Mammary epithelial cell (primary cell): ENCODE measurements at places on chromosomes 7 and 10. TPM values are rescaled to one million over a fixed set of nuclear protein-coding genes. Genes with fewer than 3 reads are reported as not detected.

GRCh38 chr10:88879534-88880281 is at the start of gene STAMBPL1:
Gene STAMBPL1, plus strand, starts transcription at chr10:88880245. Its CDS starts 21,464 bp downstream, at chr10:88901709.
- no peak for DNase-seq

Gene RP9
- 7.2 TPM for total RNA-seq

DNA sequence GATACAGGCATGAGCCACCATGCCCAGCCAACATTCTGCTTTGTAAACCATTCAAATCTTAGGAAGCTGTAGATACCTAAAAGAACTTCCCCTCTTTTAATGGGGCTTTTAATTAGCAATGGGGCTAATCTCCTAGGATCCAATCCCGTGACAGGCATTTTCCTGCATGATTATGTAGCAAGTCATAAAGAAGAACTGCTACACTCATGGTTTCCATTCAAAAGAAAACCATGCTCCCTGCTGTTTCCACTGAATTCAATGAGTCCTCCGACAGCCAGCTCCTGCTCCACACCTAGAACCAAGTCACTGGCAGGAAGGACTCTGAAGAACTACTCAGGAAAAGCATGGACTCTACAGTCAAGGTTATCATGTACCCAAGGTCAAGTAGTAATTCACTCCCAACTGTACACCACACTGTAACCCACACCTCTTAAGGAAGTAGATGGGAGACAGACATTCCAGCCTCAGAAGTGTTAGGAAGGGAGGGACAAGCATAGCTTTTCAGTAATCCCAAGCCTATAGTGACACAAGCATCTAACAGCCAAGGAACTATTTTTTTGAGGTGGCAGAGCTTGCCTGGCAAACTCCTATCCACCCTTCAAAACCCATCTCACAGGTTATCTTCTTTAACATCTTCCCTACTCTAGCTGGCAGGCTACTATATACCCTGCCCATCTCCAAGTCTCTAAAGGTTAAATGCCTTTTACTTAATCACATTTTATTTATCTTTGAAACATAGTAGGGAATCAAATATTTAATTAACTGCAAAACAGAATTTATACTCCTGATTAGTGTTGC is 47.5 kb downstream of the CTBP2 start:
- DNase-seq: no peak

GRCh38 chr10:61136139-61136538 is 192.2 kb upstream of the RHOBTB1 start:
- DNase-seq: peak; percentile 1

DNA sequence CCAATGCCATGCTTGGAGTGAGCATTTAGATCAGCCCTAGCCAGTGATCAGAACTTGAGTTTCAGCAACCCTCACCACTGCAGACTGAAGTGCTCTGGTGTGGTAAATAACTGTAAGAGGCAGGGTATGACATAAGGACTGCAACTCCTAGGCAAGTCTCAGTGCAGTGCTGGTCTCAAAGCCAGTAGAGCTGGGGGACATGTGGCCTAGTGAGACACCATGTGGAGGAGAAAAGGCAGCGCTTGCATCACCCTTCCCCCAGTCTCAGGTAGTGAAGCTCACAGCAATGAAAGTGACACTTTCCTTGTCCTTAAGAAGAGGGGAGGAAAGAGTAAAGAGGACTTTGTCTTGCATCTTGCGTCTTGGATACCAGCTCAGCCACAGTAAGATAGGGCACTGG is 386.8 kb upstream of the POT1 start:
- DNase-seq: peak; percentile 65

Gene PDE1C
- 32.8 and 35.8 TPM in 2 replicates for total RNA-seq

Gene PRKCQ
- total RNA-seq: 6.1 and 9.5 TPM in 2 replicates

GRCh38 chr10:44850356-44850934 is 60.7 kb upstream of the TMEM72 start:
- no peak for DNase-seq

Gene LRRD1
- total RNA-seq: under 0.01 TPM

DNA sequence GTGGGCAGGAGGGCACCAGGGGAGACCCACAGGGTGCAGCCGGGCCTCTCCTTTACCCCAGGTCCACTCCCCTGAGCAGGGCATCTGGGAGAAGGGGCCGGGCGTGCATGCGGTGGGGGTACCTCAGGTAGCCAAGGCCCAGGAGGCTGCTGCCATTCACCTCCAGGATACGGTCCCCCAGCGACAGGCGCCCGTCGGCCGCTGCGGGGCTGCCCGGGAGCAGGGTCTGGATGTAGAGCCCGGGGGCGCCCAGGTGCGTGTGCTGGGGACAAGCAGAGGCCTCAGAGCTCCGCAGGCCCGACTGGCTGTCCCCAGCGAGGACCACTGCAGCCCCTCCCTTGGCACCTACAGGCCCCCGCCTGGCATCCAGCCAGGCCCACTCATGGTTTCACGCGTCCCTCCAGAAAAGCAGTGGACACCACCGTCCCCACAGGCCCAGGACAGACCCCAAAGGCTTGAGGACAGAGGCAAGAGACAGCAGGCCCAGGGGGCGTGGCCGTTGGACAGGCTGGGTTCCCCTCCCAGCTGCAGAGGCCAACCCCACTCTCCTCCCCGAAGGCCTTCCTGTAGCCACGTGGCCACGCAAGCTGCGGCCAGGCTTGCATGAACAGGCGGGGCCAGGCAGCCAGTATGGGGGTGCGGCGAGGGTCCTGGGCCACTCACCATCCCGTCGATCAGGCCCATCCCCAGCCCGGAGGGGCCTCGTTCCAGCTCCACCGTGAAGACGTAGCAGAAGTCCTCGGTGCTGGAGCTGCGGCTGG is 24.3 kb downstream of the AP5Z1 start:
- peak; percentile 12 for DNase-seq

GRCh38 chr10:12081879-12082557 is 13.3 kb downstream of the DHTKD1 start:
- peak; percentile 17 for DNase-seq

DNA sequence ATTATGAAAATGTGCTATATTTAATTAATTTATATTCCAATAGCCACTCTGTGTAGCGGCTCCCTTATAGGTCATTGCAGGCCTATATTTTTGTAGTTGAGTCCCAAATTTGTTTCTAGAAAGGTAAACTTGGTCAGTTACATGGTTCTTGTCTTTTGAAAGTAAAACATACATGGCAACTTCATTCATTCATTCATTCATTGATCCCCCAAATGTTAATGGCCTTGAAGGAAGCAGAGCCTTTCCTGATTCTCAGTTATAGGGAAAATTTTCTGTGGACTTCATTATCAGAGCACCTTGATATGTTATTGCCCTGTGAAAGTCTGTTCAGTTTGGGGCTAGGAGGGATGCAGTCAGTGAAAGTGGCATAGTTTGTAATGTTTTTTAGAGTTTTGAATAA is 2.9 kb downstream of the BLVRA start:
- DNase-seq: no peak

DNA sequence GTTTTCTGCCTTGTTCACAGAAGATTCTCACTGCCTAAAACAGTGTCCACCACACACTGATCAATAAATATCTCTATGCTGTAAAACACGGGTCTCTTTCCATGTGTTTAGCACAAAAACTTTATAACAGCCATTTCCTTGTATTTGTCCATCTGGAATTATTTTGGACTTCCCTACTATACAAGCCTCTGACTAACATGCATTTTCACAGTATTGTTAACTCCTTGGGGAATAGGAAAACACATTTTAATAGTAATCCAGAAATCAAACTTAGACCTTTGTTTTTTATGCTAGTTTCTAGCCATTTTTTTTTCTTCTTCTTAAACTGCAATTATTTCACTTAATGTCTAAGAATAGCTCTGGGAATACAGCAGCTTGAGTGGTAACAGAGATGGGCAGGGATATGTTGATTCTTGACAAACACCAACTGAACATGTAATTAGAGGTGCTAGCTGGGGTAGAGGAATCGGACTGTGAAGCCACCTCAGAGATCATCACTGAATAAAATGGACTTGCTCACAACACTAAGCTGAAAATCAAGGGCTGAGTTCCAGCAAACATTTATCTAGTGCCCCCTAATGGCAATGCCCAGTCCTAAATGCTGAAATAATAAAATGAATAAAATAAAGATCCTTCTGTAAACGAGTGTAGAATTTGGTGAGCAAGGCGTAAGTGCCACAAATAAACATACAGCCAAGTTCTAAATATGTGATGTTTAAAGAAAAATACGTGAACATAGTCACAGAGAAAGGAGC is 593.1 kb downstream of the SORCS1 start:
- DNase-seq: peak; percentile 57

- DNase-seq: no peak
These were observed 17.2 kb upstream of the FGFR2 start for GRCh38 chr10:121615435-121615793.

Gene ZFAND2A
- 20.8 and 28.2 TPM in 2 replicates for total RNA-seq

GRCh38 chr10:83166344-83166743 is 973.0 kb upstream of the GHITM start:
- DNase-seq: peak; percentile 25

Gene HK1
- 133 and 139 TPM in 2 replicates for total RNA-seq

Gene SPAG6
- not detected in 2 replicates for total RNA-seq

Gene LIPJ
- total RNA-seq: 0.17 TPM

- peak; percentile 23 for DNase-seq
These were observed 75.3 kb downstream of the MKI67 start for GRCh38 chr10:128050936-128051335.

Gene LAMB4
- 1.0 TPM for total RNA-seq

GRCh38 chr7:42103456-42103855 is 133.6 kb downstream of the GLI3 start:
- no peak for DNase-seq

Gene C10orf90
- total RNA-seq: not detected in 2 replicates

DNA sequence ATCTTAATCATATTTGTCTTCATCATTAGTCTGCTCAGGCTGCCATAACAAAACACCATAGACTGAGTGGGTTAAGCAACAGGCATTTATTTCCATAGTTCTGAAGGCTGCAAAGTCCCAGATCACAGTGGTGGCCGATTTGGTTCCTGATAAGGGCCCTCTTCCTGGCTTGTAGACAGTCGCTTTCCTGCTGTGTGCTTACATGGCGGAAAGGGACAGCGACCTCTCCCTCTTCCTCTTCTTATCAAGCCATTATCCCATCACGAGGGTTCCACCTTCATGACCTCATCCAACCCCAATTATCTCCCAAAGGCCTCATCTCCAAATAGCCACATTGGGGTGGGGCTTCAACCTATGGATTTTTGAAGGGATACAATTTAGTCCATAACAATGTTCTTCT is 84.0 kb downstream of the LYZL1 start:
- no peak for DNase-seq

DNA sequence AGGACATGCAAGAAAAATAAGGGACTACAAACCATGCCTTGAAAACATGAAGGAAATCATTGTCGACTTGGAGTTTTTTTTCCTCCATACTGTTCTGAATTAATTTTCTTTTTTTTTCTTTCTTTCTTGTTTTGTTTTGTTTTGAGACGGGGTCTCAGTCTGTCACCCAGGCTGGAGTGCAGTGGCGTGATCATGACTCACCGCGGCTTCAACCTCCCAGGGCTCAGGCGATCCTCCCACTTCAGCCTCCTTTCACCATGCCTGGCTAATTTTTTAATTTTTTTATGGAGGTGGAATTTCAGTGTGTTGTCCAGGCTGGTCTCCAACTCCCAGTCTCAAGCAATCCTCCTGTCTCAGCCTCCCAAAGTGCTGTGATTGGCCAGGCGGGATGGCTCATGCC is 11.6 kb downstream of the UCMA start:
- DNase-seq: no peak

GRCh38 chr7:120802751-120803150 is 55.2 kb downstream of the TSPAN12 start:
- no peak for DNase-seq

- DNase-seq: peak; percentile 11
These were observed 551 bp downstream of the KCND2 start for GRCh38 chr7:120273476-120273975.
